Bronchus fibroblast of lung (primary cell): ENCODE measurements at places on chromosomes 7 and 10. TPM values are rescaled to one million over a fixed set of nuclear protein-coding genes. Genes with fewer than 3 reads are reported as not detected.

SPDYE2 gene
- total RNA-seq = not detected in 2 replicates

NODAL gene
- not detected in 2 replicates for total RNA-seq

GAD2 gene
- total RNA-seq = not detected in 2 replicates

CAPZA2 gene
- 47.6 and 57.3 TPM in 2 replicates for total RNA-seq

ANLN gene
- 166 and 181 TPM in 2 replicates for total RNA-seq

CTAGE15 gene
- not detected in 2 replicates for total RNA-seq
